ENCODE measurements at places on chromosomes 7 and 10.
A peak's percentile ranks its signal among the peaks of the same experiment; 100 is the strongest.

DNA sequence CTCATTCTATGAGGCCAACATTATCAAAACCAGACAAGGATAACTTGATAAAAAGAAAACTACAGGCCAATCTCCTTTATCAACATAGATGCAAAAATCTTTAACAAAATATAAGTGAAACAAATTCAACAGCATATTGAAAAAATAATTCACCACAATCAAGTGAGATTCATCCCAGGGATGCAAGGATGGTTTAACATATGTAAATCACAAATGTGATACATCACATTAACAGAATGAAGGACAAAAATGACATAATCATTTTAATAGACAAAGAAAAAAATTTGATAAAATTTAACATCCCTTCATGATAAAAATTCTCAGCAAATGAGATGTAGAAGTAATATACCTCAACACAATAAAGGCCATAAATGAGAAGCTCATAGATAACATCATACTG is 53.8 kb downstream of the TCAF1 start:
- DNase-seq, result no peak

DNA sequence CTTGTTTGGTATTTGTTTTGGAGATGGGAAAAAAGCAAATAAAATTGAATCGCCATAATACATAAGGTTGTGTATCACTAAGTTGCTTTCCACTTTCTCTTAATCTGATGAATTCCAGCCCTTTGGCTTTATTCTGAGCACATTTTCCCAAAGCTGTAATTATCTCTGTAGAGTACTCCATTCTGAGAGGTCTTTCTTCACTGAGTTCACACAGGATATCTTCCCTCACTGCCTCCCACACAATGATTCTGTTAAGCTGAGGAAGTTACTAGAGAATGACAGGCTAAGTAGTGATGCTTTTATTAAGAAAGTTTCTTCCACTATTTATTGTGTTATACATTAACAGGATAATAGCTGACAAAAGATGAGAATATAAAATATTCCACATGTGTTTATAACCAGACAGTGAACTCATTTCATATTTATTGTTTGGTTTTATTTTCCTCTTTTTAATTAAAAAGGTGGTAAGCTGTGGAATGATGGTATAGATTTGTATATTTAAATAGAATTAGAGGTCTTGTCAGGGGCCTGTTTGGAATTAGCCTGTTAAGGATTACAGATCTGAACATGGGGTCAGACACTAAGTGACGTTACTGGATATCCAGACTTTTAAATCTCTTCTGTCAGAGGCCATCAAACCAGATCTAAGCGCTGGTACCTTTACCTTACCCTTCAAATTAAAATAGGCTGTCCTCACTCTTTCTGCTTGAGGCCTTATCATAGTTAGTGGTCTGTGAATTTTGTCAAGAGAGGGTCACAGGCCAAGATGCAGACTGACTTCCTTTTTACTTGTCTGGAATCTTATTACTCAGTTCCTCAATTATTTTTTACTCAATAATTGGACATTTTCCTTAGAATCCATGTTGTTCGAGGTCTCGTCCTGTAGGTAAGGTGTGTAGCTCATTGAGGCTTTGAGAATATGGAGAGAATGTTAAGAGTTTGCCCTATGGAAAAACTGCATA is 8.4 kb downstream of the PLXDC2 start:
- no peak for DNase-seq

DNA sequence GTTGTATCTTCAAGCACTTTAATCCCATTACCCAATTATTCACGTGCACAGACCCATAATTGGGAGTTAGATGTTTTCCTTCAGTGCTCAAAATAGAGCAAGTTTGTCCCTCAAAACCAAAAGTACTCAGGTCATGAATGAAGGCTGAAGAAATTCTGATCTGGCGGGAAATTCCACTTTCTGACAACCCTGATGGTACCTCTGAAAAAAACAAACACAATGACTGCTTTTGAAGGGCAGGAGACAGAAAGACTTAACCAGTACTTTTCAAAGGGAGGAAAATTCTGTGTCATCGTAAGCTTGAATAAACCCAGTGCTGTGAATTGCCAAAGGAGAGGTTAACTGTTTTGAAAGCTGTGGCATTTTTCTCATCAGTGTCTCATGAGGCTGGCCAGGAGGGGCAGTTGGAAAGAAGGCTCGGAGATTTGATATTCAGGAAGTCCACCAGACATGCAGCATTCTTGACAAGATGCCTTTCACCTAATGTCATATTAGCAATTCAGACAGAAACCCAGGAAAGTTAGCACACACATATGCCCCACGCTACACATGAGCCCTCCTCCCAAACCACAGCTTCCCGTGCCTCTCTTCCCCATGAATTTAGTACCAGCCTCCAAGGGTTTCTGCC is 347.0 kb downstream of the KCNMA1 start:
- DNase-seq, result no peak

DNA sequence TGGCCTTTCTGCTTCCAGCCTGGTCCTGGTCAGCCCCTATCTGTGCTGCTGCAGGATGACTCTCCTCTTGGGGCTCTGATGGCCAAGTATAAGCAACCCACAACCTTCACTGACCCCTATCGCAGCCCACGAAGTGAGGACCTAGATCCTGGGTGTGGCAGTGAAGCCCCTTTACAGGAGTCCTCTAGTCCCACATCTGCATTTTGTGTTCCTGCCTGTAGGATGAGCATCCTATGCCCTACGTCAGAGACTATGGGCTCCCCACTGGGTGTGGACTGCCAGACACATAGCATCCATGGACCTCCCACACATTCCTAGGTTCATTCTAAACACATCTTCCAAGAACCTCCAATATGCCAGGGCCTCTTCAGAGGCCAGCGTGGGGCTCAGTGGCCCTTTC is 29.0 kb downstream of the ARHGAP22 start:
- DNase-seq, result no peak

DNA sequence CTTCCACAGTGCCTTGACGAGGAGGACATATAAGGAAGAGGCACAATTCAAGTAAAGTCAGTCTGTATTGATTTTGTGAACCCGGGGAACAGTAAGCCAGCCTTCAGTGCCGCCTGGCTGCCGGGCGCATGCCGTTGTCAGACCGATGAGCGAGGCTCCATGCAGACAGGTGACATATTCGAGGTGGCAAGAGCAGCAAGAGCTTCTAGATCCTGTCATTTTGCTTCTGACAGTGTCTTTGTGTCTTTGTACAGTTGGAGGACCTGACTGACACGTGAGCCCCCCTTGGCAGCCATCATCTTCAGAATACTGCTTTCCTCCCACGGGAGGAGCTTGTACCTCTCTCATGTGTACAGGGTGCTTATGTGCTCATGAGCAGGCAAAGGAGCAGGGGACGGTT is 387.5 kb upstream of the GALNT17 start:
- DNase-seq, result no peak

GRCh38 chr7:111763221-111763801 is 201.0 kb upstream of the IMMP2L start:
- DNase-seq, result peak; percentile 85

DNA sequence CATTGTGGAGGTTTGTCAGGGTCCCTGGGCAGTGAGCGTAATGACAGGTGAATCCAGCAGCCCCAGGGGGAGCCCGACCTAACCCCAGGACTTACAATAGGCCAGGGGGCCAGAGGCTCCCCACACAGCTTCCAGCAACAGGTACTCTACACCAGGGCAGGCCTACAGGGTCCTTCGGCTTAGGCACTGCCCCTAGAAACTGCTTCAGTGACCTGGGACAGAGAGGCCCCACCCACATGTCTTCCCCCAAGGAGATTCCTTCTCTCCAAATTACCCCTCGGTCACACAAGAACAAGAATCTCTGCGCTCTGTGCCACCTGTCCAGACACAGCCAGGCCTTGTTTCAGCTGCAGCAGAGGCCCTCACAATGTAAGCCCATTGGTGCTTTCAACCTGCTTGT is 24.4 kb downstream of the SKIDA1 start:
- DNase-seq, result no peak

DNA sequence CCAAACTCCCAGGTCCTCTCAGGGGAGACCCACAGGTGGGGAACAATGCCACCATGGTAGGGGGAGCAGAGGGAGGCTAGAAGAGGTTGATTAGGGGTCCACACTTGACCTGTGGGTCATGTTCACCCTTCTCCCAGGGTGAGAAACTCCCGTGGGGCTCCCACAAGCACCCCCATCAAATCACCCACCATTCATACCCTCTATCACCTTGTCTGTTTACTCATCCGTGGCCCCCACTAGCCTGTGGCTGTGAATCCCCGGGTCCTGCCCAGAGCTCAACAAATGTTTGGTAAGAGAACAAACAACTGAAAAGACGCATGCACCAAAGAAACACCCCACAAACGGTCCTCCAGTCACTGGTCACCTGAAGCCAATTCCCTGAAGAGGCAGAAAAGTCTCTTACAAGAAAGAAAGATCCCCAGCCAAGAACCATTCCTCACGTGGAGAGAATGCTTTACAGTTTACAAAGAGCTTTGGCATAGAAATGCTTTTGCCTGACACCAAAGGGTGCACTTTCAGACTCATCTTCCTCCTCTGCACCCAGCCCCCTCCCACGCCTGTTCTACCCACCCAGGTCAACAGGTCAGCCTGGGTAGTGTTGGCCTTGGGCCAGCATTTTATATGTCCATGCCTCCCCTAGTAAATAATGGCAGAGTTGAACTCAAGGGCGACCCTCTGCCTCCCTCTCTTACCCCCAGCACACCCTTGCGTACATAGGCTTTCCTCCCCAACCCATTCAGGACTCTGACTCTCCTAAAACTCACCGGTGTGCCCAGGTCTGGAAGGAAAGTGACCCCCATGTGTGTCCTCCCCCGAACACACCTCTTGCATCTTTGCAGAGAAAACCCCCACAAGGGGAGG is 1.9 kb downstream of the ZCCHC24 start:
- no peak for DNase-seq

DNA sequence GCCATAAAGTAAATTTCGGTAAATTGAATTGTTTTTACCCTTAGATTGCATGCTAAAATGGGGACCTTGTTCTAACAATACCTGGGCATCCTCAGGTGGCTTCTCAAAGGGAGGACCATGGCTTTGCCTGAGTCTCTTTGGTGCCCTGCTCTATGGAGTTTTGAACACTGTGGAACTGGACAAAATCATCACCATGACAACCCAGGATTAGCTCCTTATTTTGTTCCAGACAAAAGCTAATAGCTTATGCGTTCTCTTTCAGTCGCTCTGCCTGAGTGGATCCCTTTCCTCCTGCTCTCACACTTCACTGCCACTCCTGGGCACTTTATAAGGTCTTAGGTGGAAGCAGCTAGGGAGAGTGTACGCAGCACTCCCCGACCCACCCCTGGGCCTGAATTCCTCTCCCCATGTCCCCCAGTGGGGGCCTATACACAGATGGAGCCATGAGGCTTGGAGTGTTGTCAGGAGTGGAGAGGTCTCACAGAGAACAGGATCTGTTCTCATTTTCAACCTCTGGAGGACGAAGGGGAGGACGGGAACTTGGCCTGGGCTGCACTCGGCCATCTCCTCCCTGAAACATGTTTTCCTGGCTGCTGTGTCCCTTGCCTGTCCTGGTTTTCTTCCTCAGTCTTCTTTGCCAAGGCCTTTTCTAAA is 19.0 kb downstream of the ADCYAP1R1 start:
- DNase-seq, result no peak

- DNase-seq, result no peak
Measured at GRCh38 chr7:42235741-42236161, 1.3 kb downstream of the GLI3 start.

GRCh38 chr7:95646350-95646749 is 50.0 kb upstream of the PDK4 start:
- DNase-seq, result no peak

GRCh38 chr7:106420736-106421135 is 136.0 kb upstream of the NAMPT start:
- no peak for DNase-seq

DNA sequence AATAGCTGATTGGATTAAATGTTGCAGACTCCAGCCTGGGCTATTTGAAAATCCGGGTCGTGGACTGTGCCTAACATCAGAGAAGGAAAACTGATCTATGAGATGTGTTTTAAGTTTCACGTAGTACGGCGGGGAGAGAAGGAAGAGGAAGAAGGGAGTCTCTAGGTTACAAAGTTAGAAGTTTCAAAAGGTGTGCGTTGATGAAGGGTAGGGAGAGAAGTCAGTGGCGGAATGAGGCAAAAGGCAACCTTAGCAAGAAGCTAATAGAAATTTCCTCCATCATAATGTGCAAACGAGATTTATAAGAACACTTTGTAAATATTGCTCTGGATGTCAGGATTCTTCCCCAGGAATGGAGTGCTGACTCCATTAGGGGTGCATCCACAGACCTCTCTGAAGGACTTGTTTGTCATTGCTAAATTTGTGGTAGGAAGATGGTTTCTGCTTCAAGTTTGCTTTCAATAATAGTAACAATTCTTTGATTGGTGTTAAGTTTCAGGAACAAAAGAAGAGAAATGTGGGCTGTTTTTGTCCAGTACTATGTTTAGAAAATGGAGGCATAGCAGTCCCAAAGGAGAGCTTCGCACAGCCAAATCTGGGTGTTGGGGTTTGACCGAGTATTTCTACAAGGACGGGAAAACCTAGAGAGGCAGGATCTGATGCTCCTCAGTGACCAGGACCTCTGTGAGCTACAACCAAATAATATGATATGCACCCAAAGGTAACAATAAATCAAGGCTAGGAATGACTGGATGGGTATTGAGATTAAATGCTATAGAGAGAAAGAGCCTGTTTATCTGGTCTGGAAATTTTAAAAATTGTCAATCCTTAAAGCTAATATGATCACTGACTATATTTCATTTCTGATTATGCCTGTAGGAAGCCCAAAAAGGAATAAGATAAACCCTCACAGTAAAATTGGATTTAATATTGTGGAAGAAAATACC is 8.2 kb downstream of the TWIST1 start:
- no peak for DNase-seq

DNA sequence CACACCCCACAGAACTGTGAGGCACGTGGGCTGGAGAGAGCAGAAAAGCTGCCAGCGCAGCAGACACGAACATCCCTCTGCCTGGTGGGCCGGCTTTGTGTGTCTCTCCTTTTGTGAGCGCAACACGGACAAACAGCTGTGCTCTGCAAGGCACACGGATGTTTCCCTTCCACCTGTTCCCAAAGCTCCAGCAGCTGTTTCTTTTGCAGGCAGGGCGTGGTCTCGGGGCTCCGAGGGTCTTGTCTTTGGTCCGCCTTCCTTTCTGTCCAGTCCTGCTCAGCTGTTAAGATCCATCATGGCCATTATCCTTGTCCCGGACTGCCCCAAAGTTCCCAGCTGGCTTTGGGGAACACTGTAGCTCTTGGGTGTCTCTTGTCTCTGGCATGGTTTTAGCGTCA is 32.7 kb upstream of the SH2B2 start:
- no peak for DNase-seq

DNA sequence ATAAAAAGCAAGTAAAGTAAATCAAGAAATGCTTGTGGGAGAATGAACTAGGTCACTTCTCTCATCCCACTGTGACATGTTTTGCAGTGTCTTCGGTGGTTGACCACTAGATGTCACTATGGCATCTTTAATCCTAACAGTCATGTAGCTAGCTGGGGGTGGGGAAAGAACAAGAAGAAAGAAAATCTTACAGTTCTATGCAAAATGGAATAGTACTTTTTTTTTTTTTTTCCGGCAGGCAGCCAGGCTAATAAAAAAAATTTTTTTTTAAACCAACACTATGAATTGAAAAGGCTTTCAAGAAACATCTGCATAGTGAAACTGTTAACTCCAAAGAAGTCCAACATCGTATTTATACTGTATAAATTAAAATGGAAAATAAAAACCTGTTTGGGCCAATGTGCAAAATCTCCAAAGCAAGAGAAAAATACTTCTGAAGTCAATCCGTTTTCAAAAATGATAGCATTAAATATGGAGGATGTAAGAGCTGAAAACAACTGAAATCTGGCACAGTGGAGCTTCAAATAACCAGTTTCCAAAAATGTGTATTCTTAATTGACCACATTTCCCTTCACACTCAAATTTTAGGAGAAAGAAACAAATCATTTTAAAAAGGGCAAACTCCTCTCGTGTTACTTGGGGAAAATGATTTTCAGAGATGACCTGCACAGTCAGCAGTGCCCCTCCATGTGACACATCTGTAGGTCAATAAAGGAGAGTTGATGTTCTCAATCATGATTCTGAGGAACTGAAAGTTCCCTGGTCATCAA is 38.5 kb downstream of the CDK1 start:
- DNase-seq, result peak; percentile 74

Measured in NCI-H1694 treated with DMSO at 0.1 percent for 48 hours (cell line).